Stimulated activated CD4-positive, alpha-beta T cell treated with anti-CD3 and anti-CD28 coated beads, Interleukin-1b, Interleukin-23, amount 100 ng/mL, for 1 hour (primary cell): ENCODE measurements at places on chromosomes 3 and 15.

- DNase-seq: no peak
Observed at GRCh38 chr3:31676556-31676955, 143.8 kb downstream of the STT3B start.

DNA sequence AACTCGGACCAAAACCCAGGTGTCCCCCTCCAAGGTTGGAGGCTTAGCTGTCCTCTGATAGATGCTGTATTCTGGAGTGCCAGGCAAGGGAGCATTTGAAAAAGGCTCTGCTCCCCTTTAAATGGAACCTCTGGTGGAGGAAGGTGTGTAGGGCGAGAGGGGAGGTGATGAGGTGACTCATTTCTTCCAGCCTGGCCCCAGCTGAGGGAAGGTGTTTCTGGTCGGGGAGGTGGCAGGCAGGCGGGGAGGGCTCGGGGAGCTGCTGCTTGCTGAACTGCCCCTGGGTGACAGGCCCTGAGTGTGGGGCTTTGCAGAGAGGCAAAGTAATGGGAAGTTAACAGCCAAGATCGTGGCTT is 18.8 kb downstream of the PSTPIP1 start:
- peak; percentile 55 for DNase-seq

DNA sequence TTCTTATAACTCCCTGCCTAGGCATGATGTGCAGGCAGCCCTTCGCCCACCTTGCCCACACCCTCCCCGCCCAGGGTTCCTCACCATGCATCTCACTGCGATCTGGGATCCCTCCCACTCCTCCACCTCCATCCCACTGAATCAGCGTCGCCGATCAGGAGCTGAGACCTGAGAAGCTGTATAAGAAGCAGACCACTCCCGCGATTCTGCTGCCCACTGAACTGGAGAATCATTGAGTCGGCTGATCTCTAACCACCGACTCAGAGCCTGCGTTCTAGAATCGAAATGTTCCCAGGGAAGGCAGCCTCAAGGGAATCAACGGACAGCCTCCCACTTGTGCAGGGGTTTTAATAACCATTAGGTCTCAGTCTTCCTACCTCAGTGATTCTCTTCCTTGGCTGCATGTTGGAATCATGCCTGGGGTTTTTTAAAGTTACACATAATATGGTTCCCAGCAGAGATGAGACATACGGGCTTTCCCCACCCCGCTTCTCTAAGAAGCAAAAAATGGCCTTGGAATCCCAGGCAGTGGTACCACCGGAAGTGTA is 60.2 kb downstream of the TMEM44 start:
- no peak for DNase-seq

DNA sequence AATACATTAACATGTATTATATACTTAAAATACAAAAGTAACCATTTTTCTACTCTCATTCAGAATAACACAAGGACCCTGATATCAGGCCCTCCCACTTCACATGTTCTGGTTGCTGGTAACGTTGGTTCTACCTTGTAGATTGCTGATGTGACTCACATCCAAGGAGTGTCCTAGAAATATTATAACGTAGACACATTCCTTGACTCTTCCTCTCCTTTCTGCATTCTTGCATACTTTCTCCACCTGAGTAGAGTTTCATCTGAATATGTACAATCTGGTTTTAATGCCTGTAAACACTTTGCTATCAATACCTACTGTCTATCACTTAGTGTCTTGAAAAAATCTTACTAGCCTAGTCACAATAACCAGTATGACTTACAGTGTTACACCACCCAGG is 35.0 kb upstream of the NEDD4 start:
- DNase-seq: no peak

DNA sequence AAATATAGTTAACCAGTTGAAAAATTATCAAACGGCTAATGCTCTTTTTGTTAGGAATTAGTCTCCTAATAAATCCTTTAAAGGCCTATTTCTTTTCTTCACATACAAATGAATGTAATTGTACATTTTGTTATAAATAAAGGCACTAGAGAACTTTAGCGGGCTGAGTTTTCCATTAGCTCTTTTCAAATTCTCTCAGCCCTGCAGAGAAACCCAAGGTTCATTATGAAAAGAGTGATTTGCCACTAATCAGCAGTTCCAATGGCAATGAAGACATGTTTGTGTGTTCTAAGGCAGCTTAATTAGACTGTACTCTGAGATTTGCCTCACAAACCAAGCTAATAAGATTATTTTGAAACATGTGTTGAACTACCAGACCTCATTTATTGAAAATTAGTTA is 64.6 kb upstream of the P2RY1 start:
- DNase-seq: no peak

DNA sequence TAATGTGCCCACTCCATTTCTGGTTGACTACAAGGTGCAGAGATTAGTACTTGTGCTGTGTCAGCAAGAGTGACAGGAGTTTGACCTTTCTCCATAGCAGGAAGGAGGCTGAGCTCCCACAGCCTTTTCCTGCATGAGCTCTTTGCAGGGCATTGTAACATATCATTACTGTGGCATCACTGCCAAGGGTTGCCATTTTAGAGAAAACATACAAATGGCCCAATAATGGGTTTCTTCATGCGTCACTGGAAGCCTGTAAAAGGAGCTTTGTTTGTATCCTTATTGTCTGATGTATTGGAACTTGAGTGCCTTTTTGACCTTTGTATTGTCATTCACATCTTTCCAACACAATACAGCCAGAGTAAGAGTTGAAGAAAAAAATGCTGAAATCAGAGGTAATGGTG is 323.0 kb upstream of the CDIN1 start:
- no peak for DNase-seq

- DNase-seq: no peak
Observed at GRCh38 chr3:16358336-16358735, 93.3 kb downstream of the OXNAD1 start.
